ENCODE measurements at places on chromosomes 2 and 18.

DNA sequence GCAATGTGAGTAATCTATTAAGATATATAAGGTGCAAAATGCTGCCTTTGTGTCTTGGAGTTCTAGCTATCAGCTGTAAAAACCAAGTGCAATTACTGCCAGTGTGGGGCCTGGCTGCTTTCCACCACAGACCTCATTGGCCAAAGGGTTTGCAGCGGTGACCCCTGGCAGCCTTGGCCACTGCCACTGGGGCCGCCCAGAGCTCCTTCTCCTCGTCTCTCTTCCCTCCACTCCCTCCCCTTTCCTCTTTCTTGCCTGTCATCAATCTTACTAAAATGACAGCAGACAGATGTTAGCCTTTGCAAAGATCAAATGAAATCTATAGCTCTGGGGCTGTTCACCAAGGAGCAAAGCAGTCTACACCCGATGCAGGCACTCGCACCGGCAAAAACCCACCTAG lies 986.3 kb downstream of the BCL11A start:
- DNase-seq = no peak

- no peak for DNase-seq
Measured at GRCh38 chr2:236597629-236598028, 28.0 kb downstream of the ACKR3 start.

GRCh38 chr2:127811397-127812321 lies 688 bp upstream of the WDR33 start:
- DNase-seq = no peak

DNA sequence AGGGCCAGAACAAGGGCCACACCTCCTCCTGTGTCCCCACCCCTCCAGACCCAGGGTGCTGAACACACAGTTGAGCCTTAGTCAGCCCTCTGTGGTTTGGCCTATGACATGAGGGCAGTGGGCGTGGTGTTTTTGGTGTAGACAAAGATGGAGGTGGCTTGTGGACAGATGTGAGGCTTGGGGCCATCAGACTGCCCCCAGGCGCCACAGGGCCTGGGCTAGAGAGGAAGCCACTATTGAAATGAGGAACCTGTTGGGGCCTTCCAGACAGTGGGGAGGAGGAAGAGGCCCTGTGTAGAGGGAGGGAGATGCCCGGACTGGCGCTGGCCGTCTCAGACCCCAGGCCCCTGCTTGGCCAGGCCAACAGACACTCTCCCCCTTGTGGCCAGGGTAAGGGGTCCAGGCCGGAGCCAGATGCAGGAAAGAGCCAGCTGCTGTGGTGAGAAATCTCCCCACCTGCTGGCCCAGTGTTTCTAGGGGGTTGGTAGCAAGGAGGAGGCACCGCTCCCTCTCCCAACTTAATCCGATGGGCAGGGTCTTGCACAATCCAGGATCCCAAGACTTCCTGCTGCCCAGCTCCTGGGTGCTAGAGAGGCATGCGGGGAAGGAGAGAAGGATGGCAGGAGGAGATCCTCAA lies 53.8 kb downstream of the SMAD7 start:
- peak; percentile 75 for DNase-seq
